Activated naive CD4-positive, alpha-beta T cell (primary cell): ENCODE measurements at places on chromosomes 1 and 21.

- DNase-seq, result no peak
Measured at GRCh38 chr21:26391166-26391565, 181.9 kb downstream of the CYYR1 start.

GRCh38 chr1:37901191-37901892 is 42.0 kb upstream of the MTF1 start:
- DNase-seq, result no peak

DNA sequence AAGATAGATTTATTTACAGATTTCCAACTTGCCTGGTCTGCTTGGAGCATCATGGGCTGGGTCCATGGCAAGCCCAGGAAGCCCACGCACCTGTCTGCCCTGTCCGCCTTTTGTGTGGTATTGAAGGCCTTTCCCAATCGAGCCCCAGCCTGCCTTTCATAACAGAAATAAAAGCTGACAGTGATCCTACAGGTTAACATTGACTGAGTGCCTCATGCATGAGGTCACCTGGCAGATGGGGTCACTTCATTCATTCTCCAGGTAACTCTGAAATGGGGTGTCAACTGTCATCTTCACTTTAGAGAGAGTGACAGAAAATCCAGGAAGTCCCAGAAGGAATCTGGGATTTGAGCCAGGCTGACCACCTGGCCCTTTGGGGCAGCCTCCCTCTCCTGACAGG is 36.3 kb upstream of the CASZ1 start:
- no peak for DNase-seq

- DNase-seq, result no peak
Measured at GRCh38 chr1:184822267-184822666, 67.6 kb upstream of the EDEM3 start.

GRCh38 chr1:86498281-86498680 is 29.6 kb downstream of the CLCA1 start:
- no peak for DNase-seq

DNA sequence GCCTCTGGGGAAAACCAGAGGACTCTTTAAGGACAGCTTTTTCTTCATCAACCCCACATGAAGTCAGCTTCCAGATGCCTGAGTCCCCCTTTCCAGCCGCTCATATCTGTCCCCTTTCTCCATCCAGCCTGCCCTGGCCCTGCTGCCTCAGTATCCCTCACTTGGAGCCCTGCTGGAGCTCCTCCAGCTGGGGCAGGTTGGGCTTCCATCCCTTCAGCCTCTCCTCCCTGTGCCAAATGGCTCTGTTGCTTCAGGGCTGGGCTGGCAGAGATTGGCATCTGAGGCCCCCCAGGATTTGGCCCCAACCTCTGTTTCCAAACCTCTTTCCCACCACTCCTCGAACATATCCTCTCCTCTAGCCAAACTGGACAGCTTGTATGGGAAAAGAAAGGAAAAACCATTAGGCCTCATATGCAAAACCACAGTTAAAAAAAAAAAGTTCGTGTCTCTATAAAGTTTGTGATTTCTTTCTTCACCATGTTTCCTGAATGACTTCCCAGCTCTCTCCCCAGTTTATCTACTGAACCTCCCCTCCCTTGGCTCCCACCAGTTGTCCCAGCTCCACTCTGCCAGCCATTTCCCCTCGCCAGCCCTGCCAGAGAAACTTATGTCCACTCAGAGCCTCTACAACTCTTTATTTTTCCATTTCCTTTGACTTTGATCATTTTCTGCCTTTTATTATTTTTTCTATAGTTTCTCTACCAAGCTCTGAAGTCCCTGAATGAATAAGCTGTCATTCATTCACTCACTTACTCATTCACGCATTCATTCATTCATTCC is 217.9 kb downstream of the FOXD2 start:
- no peak for DNase-seq

DNA sequence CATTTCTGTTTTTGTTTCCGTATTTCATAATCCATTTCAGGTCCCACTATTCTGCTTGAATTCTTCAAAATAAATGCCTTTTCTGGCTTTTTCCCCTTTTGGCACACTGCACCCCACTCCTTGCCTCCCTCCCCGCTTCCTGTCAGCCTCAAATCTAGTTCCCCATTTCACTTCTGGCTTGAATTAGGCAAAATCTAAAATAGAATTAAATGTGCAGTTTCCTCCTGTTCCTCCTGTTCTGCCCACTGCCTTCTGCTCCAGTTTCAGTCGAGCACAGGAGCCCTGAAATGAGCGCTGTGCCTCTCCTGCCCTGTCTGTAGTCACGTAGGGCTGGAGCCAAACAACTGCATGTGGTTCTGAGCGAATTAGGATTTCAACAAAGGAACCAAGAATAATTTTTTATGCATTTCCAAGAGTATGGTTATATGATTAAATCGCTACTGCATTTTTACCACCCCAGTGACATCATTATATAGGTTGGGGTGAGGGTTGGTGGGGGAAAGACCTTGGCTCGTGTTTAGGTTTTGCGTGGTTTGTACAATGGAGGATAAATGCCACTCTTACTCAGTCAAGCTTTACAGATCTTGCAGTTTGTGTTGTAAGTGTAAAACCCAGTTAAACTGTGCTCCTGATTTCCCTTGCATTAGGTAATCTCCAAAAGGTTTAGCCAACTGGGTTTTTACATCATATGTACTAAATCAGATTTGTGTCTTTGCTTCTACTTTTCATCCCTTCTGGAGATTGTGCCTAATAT is 114.9 kb downstream of the VPS13D start:
- no peak for DNase-seq

DNA sequence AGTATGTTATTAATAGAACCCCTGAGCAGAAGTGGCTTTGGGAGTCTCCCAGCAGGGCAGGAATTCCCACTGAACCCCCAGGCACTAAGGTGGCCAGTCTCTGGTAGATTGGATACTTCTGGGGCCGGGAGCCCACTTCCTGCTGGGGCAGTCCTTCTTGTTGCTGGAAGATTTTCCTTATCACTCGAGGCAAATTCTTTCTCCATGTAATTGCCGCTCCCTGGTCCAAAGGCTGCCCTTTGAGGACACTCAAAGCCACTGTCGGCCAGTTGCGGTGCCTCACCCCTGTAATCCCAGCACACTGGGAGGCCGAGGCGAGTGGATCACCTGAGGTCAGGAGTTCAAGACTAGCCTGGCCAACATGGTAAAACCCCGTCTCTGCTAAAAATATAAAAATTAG is 22.6 kb upstream of the TNFRSF1B start:
- DNase-seq, result no peak

DNA sequence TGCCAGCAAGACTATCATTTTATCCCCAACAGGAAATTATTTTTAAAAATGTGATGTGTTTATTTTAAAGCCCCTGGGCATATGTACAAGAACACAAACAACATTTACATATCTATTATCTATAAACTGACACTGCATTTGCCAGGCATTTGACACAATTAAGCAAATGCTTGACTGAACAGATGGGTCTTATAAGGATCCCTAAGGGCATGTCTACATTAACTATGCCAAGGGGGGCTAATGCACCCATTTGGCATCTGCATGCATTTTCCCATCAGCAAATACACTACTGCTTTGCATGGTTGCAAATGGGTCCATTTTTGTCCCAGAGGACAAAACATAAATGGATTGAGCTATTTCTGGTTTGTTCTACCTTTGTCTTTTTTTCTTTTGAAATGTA is 884.8 kb upstream of the B3GALT2 start:
- DNase-seq, result no peak

- no peak for DNase-seq
Measured at GRCh38 chr1:66521721-66522365, 12.1 kb upstream of the SGIP1 start.

DNA sequence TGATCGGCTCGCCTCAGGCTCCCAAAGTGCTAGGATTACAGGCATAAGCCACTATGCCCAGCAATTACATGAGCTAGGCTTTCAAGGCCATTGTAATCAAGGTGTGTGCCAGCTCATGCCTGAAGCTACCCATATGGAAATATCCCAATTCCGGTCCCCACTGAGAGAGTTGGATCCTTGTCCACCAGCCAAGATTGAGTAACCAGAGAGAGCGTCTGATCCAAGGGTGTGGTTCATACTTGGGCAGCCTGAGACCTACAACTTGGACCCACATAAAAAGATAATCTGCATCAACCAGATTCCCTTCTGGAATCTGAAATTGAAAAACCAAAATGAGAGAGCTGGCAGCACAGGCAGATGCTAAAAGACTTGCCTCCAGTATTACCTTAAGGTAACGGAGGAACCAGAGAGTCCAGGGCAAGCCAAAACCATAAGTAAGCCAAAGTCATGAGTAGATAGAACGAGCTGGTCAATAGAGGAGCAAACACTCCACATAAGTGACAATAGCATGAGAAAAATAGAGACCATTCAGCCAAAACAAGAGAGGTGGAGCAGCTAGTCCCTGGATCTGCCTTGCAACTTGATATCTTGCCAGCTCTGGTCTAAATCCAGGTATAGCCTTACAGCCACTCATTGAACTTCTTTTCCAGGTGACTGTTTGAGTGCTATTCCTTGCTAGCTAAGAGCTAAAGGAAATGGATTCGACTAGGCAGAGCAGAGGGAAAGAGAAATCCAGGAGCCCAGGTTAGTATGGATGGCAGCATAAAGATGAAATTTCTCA is 63.8 kb upstream of the ATP1A1 start:
- DNase-seq, result no peak

- DNase-seq, result no peak
Measured at GRCh38 chr1:154316704-154317103, 4.2 kb upstream of the AQP10 start.

DNA sequence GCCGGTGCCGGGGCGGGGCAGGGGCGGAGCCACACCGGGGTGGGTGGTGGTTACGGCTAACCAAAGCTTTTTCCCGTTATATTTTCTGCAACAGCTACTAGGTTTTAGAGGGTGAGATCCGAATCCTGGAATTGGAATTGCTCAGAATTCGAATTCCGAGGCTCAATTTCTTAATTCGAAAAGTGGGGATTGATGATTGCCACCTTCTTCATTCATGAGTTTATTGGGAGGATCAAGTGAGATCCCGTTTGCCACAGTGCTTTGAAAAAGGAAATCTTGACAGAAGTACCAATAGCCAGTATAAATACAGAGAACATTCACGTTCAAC is 207 bp upstream of the SVBP start:
- DNase-seq, result no peak

DNA sequence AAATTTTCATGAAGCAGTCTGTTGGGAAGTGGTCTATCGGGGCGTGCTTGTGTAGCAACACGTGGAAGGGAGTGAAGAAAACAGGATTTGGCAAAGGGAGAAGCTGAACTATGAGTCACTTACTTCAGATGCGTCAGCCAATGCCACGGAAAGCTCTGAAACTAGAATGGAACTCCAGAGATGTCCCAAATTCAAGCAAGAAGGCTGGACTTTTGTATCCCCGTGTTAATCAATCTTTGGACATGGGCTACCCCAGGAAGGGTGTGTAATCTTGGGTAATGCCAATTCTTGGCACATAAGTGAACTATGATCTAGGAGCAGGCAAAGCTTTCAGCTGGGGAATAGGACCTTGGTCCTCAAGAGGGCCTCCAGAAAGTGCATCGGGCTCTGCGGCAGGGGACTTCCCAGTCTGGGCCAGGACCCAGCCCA is 102.6 kb downstream of the ADSS2 start:
- DNase-seq, result no peak

DNA sequence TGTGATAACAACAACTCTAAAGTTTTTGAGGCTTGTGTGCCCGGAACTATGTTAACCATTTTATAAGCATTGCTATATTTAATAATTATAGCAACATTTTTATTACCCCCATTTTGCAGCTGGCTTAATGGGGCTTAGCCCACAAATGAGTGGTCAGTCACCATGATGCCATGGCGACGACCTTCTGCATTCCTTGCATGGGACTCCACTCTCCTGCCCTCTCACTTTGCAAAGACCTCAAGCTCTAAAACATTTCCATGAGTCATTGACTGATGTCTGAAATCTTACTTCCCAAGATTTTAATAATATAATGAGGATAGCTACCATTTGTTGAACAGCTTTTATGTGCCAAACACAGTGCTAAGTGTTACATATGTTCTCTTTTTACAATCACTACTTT is 15.4 kb downstream of the NGF start:
- no peak for DNase-seq

- DNase-seq, result no peak
Measured at GRCh38 chr1:157151073-157151472, 12.9 kb upstream of the ETV3 start.

GRCh38 chr1:42962641-42963377 is 4.1 kb upstream of the SLC2A1 start:
- DNase-seq, result no peak

DNA sequence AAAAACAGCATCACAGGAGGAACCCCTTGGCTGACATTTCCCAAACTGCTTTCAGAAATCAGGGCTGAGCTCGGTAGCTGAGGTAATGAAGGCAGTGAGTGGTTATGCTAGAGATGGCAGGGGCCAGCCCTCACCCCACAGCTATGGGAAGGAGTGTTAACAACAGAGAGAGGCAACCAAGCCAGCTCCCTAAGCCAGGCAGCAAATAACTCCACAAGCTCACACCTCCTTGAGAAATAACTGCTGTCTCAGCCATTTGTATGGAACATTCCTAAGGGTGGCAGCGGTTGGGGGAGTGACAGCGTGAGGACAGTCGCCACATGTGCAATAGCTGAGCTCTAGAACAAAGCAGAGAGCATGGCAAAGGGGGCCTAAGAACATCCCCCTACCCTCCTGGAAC is 42.6 kb downstream of the LMX1A start:
- DNase-seq, result no peak

DNA sequence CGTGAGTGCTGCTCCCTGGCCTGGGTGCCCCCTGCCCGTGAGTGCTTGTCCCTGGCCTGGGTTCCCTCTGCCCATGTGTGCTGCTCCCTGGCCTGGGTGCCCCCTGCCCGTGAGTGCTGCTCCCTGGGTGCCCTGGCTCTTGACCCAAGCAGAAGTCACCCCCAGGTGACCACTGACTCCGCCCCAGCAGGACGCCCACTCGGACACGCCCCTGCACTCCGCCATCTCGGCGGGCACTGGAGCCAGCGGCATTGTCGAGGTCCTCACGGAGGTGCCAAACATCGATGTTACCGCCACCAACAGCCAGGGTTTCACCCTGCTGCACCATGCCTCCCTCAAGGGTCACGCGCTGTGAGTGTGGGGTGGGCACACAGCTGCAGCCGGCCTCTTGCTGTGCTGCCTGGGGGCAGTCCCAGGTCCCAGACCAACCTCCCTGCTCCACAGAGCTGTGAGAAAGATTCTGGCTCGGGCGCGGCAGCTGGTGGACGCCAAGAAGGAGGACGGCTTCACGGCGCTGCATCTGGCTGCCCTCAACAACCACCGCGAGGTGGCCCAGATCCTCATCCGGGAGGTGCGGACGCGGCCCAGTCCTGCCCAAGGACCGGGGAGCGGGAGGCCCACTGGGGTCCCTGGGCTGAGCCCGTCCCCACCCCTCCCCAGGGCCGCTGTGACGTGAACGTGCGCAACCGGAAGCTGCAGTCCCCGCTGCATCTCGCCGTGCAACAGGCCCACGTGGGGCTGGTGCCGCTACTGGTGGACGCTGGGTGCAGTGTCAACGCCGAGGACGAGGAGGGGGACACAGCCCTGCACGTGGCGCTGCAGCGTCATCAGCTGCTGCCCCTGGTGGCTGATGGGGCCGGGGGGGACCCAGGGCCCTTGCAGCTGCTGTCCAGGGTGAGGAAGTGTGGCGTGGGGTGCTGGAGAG is 3.9 kb upstream of the MMP23B start:
- DNase-seq, result no peak
